ENCODE measurements at places on chromosomes 16 and 17.

DNA sequence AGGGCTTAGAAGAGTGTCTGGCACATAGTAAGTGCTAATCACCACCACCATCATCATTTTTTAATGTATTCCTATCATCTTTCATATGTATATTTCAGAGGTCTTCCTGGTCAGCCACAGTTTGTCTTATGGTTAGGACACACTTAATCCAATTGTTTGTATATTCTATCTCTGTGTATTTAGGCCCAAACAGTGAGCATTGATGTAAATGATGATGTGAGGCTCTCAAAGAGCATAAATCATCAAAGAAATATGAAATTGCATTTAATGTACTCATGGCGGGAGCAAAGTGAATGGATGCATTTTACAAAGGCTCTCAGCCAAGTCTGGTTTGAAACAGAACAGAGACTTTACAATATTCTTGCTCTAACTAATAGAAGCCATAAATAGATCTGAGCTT is 24.1 kb upstream of the MPHOSPH6 start:
- no peak for DNase-seq

- no peak for DNase-seq
Observed at GRCh38 chr17:78893684-78894083, 9.3 kb downstream of the CEP295NL start.

DNA sequence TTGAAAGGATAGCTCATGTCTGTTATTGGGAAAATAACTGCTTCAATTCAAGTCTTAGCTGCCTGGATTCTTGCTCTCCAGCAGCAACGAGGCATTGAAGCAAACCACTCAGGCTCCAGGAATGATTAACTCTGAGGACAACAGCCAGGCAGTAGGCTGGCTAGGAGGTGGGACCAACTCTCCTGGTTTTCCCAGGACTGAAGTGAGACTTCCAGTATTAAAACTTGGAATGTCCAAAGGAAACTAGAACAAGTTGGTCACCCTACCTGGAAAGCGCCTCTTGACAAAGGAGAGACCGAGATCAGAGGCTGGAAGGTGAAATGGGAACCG is 100.7 kb downstream of the SALL1 start:
- no peak for DNase-seq

GRCh38 chr17:17963066-17963465 is 9.1 kb downstream of the TOM1L2 start:
- DNase-seq: no peak

- no peak for DNase-seq
Observed at GRCh38 chr16:56675685-56676210, 6.1 kb downstream of the MT1H start.

DNA sequence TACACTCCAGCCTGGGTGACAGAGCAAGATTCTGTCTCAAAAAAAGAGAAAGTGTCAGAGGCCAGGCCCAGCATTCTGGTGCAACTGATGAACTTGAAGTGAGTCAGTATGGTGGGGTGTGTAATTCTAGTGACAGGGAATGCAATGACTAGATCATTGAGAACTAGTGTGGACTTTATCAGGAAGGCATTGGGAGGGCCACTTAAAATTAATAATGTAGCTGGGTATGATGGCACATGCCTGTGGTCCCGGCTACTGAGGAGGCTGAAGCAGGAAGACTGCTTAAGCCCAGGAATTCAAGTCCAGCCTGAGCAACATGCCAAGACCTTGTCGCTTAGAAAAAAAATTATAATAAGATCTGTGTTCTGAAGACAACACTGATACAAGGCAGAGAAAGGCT is 90.8 kb downstream of the STX8 start:
- no peak for DNase-seq

- DNase-seq: no peak
Observed at GRCh38 chr17:45877467-45877866, 16.9 kb upstream of the MAPT start.

All from activated T-helper 1 cell treated with anti-CD3 and anti-CD28 coated beads, Interleukin-2, amount 50 U/mL, for 16 hours (primary cell).